SW 1271 (cell line): ENCODE measurements at places on chromosomes 12 and 14.

GRCh38 chr14:69652942-69653684, 41.7 kb downstream of the SUSD6 start:
- DNase-seq = no peak

DNA sequence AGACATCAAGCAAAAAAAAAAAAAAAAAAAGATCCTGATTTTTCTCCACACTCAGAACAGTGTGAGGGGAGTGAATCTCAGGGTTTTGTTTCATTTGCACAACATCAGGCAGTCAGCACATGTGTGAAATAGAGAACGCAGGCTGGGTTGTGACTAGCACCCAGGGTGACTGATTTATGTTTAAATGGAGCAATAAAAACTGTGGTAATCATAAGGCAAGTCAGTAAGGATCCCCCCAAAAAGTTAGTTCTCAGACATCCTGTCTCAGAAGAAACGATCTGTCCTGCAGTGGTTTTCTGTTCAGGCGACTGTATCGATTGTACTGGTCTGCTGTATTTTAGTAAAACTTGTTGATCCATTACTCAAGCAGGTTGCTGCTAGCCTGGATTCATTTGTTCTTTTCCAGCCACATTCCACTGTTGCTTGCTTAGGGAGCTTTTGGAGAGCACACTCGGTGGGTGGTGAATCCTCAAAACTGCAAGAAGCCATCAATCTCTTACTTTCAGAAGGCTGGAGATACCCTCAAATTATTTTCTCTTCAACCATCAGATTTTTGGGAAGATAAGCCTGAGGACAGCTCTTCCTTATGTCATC, 107.1 kb downstream of the DACT1 start:
- no peak for DNase-seq

GRCh38 chr12:81257947-81258551, 180.2 kb downstream of the ACSS3 start:
- no peak for DNase-seq

DNA sequence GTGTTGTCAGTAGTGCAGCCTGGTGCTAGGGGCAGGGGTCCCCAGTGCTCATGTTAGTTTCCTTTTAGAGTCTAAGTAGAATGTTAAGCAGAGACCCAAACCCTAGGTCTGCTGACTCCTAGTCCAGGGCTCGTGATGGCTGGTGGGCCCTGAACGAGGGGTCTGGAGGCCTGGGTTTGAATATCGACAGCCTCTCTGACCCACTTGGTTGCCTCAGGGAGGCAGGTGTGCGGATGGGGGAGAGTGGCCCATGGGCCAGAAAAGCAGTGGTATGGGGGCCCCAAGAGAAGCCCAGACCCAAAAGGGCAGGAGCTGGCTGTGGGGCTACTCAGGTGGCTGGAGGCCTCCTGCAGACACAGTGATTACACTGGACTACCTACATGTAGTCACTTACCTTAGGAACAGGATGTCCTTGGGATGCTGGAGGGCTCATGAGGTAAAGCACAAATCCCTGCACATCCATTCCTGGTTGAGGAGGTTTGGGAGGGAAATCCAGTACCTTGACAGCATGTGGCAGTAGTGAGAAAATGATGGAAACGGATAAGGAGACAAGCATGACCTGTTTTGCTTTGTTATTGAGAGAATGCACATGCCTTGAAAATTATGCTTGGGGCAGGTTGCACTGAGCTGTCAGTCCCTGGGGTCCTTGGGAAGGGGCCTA, 1.7 kb upstream of the SLC25A29 start:
- DNase-seq = no peak

- DNase-seq = peak; percentile 25
These were observed 874 bp downstream of the CDC42BPB start for GRCh38 chr14:103056322-103057027.

DNA sequence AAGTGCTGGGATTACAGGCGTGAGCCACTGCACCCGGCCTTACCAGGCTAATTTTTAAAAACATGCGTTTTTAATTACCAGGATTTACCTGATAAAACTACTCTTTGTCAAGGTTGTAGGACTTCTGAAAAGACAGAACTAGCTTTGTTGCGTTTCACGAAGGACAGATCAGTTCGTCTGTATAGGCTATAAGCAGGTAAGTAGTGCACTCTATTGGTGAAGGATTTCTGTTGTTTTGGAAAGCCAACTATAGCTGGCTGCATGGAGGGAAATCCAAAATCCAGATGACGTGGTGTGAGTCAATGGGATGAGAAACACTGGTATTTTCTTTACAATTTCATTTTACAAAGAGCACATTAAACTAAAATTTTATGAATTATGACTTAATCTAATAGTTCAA, 14.6 kb downstream of the GNPNAT1 start:
- no peak for DNase-seq

DNA sequence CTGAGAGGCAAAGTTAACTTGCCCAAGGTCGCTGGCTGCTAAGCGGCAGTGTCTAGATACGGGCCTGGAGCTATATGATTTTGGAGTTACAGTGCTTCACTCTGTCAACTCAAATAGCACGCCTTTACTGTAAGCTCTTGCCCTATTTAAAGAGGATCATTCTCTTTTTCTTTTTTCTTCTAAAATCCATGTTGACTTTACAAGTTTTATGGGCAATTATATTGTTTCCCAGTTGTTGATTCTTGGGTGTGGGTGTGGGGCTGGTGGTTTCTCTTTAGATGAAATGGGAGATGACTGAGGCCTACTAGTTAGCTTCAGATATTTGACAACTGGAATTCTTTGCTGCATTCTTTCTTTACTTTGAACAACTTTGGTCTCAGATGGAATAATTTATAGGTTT, 70.7 kb downstream of the C12orf75 start:
- no peak for DNase-seq

DNA sequence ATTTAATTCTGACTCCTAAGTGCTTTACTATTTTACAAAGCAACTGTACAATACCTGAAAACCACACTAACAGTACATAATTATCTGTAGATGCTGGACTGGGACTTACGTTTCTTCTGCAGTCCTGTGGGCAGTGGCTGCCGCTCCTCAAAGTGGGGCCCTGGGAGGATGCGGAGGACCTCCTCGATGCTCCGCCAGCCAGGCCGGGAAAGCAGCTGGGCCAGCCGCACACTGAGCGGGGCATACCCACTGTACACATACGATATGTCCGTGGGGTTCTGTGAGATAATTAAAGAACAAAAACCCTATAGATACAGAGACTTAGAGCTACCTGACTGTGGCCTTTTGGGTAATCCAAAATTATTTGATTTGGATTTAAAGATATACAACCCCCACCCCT, 6.8 kb upstream of the DIABLO start:
- no peak for DNase-seq

DNA sequence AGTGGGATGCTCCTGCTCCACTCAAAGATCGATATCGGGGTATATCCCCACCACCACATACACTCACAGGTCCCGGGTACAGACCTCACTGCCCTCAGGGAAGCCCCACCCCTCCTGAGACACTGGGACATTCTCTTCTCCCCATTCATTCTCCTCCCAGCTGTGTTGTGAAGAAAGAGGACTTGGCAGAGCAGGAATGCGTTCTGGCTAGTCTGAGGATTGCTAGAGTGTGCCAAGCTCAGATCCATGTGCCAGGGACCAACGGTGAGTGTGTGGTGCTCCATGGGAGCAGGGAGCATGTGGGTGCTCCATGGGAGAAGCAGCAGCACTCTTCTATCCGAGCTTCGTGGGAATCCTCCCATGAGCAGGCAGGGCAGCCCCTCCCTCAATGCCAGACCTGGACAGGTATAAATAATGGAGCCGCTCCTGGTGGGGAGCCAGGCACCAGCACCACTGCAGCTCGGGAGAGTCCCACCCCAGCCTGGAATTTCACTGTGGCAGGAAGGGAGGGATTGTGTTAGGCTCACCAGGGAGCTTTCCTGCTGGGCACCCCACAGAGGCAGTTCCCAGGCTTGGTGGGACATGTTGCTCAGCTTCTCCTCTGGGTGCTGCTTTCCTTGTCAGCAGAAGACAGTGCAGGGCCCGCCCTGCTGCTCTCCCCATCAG, 2.3 kb upstream of the KRT5 start:
- DNase-seq = no peak

- DNase-seq = peak; percentile 97
These were observed 40.4 kb downstream of the KICS2 start for GRCh38 chr12:64181430-64182291.

GRCh38 chr14:49019467-49020115, 566.6 kb downstream of the RPS29 start:
- no peak for DNase-seq

DNA sequence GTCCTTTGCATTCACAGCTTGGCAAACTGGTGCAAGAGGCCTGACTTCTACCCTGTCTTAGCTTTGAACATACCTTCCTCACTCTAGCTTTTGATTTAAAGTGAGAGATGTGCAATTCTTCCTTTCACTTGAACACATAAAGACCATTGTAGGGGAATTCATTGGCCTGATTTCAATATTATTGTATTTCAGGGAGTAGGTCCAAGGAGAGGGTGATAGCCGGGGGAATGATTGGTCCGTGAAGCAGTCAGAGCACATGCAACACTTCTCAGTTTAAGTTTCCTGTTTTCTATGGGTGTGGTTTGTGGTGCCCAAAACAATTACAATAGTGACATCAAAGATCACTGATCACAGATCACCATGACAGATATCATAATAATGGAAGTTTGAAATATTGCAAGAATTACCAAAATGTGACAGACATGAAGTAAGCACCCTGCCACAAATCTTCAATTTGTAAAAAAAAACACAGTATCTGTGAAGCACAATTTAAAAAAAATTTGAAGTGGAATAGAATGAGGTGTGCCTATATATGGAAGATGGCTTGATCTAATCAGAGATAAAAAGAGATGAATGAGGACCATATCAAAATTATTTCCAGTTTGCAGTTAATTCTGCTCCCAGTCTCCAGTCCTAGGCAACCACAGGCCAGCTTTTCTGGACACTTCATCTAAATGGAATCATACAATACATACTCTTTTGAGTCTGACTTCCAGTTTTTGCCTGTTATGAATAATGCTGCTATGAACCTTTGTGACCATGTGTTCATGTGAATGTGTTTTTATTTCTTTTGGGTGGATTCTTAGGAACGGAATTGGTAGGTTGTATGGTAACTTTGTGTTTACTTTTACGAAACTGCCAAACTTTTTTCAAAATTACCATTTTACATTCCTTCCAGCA, 23.2 kb downstream of the BORCS5 start:
- no peak for DNase-seq
